ENCODE measurements at places on chromosomes 7 and 10.

DNA sequence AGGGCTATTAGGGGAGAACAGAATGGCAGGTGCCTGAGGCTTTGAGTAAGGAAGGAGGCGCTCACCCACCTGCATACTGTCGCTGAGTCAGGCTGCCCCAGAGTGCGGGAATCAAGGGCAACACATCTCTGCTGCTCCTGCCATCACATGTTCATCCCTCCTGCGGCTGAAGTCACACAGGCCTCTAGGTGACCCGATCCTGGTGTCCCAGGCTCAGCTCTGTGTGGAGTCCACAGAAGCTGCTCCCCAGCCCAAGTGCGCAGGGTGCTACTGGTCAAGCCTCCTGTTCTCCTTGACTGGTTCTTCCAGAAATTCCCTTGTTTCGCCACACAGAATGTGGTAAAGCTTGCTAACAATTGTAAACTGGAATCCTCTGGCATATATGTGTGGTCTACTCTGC is 96.9 kb upstream of the IL6 start:
- no peak for DNase-seq

DNA sequence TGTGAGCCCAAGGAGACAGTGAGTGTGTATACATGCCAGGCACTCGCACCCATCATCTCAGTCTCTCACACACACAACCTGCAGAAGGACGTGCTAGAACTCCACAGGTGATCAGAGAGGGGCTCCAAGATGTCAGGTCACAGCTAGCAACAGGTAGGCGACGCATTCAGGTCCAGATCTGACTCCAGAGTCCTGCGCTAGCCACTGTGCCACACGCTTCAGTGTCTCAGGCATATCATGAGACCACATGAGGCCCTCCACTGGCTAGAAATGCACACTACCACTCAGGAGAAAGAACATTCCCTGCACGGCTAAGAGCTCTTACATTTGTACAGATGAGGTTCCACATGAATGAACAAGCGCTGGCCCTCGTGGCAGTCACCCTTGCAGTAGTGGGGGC is 11.5 kb downstream of the AKR1B1 start:
- DNase-seq, result no peak

DNA sequence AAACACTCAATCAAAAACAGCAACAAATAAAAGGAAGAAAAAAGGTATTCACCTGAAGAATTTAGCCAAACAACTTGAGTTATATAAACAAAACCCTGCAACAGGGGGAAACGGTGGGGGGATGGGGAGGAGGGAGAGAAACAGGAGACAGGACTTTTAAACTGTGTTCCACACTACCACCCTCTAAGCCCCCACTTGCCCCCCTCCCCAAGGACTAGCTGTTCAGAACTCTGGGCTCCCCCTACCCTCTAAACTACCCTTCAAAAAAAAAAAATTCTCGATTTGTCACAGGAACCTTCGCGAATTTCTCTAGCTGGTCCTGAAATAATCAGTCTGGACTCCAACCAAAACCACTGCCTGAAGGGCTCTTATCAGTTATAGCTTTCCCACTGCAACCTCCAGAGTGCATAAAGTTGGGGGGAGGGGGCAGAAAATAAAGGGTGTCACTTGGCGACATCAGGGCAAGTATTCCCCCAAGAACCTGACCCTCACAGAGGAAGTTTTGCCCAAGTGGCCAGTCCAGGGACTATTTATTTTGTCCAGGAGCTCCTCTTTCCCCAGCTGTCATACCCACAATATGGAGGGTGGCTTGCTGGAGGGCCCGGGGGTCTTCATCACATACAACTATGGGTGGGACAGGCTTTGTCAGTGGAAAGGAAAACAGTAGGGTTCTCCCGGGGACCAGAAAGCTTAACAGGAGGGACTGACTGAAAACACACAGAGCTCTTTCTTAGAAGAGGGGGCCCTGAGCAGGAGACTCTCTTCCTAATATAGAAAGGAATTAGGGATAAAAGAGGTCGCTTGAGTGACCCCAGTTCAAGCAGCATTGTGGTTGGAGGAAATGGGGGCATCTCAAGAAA is 1.3 kb downstream of the UBE2H start:
- DNase-seq, result peak; percentile 14

DNA sequence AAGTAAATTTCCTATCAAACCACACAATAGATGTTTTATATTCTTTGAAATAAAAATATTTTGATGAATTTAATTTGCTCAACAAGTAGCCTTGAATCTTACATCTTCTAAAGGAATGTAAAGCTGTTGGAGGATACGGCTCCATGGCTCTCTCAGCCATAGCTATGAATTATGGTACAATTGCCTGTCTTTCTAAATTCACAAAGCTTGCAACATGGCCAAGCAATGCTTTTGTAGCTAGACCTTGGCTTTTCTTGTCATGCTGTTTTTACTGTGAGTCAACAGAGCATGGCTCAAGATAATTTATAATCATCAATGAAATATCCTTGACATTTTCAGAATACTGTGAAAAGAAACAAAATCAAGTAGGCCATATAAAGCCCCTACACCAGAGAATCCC is 286.7 kb downstream of the CACNA2D1 start:
- no peak for DNase-seq

- no peak for DNase-seq
Measured at GRCh38 chr10:24894728-24895127, 57.7 kb downstream of the PRTFDC1 start.

DNA sequence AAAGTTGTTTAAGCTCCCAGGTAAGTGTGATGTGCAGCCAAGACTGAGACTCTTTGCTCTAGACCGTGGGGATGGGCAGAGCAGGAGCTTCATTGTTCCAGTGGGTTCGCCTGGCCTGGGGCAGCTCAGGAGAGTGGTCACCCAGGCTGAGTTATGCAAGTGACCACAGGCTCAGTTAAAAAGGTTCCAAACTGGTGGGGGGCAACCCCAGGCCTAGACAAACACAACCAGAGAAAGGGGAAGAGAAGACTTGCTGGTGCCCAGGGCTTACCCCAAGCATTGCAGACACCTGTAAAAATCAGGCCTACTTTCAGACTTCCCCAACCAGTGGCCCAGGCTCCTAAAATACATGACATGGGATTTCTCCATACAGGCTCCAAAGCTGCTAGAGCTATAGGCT is 21.6 kb downstream of the CREB3L2 start:
- no peak for DNase-seq

DNA sequence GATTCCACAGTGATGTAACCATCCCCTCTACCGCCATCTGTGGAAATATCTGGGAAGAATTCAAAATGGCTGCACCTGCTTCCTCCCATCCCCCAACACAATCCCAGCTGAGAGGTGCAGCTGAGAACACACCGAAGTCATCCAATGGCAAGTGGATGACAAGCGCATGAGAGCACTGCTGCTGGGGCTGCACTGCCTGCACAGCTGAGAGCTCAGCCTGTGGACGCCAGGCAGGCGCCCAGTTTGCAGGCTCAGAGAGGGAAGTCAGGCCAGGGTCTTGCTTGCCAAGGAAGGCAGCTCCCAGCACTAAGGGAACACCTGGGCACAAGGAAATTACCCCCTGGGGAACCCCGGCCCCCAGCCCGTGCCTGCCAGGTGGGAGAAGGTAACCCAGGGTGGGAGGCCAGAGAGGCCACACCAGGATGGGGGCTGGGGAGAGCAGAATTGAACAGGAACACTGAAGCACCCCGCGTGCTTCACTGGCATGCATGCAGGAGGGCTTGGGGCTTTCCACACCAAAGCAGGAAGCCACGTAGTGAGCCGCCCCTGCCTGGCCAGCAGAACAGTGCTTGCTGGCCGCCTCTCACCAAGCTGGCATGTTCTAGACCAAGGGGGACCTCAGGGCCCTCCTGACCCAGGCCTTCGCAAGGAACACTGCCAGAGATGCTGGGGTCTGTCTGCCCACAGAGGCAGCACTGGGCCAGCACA is 46.2 kb downstream of the FAM53B start:
- DNase-seq, result peak; percentile 46

GRCh38 chr7:9498303-9498702 is 1064.9 kb downstream of the NXPH1 start:
- DNase-seq, result no peak

DNA sequence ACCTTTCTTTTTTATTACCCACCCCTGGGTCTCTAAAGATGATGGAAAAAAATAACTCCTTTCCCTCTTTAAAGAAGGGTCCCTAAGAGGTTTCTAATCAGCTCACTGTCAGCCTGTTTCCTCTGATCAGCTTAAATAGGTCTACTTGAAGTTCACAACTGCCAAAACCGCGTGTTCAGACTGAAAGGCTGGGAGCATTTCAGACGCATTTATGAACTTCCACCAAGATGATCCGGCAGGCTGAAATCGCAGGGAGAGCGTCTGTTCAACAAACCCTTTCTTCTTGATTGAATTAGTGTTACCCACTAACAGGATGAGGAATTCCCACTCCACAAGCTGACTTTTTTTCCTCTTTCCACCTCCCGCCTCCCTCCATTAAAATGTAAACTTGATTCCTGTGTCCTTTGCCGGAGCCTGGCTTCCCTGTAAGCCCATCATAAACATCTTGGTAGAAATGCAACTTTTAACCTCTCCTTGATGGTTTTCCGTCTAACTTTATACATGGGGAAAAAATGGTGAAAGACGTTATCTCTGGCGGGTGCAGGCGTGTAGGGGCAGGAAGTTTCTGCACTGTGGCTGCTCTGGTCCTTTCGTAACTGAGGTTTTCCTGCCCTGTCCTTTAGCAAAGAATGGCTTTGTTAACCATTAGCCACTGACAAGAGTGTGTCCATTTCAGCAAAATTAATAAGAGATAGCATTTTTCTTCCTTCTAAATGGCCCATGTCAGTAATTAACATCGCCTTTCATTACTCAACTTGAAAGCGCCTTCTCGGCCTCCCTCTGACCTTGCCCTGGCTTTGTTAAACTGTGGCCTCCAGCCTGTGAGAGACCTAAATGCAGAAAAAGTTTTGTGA is 130.7 kb downstream of the BAMBI start:
- no peak for DNase-seq

DNA sequence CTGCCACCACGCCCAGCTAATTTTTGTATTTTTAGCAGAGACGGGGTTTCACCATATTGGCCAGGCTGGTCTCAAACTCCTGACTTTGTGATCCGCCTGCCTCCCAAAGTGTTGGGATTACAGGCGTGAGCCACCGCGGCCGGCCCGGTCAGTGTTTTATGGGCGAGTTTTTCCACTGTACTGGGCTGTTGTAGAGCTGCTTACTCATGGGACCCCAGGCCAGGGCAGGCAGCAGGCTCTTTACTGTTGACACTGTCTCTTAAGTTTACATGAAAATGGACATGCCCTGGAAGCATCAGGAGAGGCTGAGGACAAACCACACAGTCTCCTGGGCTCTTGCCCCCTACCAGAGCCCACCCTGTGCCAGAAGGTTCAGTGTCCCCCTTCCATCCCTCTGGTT is 11.2 kb downstream of the NACAD start:
- no peak for DNase-seq

DNA sequence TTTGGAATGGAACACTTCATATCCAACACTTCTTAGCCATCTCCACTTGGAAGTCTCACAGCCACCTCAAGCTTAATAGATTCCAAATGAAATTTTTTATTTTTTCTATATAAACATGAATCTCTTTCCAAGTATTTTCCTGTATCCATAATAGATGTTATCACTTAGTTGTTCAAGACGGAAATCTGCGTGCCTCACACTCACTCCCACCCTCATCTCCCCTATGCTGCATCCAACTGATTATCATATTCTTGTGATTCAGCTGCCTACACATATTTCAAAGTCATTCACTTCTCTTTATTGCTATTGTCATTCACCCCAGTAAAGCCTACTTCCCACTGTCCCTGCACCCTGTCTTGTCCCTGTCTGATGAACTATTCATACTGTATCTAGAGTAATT is 70.2 kb upstream of the MKX start:
- DNase-seq, result no peak

DNA sequence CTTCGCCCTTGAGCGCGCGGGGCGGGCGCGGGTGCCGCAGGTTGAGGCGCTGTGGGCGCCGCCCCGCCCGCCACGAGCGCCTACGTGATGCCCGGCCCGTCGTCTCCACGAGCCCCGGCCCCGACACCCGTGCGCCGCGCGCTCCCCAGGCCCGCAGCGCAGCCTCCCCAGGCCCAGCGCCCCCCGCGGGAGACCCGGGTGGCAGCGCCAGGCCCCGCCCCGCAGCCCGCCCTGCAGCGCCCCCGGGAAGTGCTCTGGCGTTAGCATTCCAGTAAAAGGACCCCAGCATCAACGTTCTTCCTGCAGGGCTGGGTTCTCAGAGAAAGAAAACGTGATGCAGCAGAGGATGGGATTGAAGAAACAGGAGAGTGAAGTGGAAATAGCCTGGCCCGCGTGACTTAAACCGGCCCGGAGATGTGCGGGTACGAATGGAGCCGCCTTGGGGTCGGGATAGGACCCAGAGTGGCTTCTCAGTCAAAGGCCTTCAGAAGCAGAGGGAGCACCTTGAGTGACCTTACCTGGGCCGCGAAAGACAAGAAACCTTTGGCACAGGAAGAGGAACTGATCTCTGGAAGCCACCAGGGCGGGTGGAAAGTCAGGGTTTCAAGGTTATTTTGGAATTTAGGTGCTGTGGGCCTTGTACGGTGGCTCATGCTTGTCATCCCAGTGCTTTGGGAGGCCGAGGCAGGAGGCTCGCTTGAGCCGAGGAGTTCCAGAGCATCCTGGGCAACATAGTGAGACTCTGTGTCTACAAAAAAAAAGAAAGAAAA is 1.8 kb downstream of the PFKP start:
- peak; percentile 62 for DNase-seq

DNA sequence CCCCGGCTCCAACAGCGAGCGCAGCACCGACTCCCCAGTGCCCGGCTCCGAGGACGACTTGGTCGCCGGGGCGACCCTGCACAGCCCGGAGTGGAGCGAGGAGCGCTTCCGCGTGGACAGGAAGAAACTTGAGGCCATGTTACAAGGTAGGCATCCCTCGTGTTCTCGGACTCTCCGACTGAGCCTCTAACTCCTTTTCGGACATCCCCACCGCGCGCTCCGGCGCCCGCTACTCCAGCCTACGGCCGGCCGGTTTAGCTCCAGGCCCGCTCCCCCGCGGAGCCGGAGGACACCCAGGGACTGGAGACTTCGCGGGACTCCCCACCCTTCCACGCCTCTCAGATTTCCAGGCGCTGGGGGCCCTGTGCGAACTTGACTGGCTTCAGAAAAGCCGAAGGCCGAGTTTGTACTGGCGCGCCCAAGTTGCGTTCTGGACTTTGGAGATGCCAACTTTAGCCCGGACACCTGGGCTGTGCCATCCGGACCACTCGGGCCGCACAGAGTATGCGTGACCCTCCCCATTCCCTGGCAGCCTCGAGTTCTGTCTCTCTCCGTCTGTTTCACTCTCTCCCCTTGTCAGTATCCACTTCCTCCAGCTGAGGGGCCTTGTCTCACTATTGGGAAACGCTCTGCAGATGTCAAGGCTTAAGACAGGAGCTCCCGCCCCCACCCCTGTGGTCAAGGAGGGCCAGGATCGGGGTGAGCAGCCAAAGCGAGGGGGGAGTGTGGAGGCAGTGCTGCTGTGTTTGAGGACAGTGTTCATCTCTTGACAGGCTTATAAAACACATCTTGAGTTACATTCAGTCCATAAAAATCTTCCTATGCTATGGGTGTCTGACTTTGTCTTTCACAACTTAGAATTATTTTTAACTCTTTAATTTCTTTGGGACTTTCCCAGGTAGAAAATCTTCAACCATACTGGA is 777 bp downstream of the BICC1 start:
- DNase-seq, result peak; percentile 73
